ENCODE measurements at places on chromosomes 2 and 18.

- DNase-seq: no peak
These were observed 50.2 kb downstream of the SKA1 start for GRCh38 chr18:50424877-50425690.

DNA sequence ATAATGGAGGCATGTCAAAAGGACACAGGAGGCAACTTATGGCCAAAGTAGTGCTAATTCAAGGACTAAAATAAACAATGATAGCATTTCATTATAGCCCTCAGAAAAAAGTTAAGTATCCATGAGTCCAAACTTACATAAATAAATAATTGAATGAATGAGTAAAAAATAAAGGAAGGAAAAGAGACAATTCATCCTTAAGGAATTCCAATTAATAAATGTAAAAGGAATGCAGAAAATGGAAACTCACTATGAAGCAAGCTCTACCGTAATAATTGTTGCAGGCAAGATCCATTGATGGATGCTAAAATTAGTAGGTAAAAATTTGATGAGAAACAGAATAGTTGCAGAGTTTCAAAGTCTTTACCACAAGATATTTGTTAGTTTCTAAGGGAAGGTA lies 88.2 kb upstream of the RAPGEF4 start:
- no peak for DNase-seq

DNA sequence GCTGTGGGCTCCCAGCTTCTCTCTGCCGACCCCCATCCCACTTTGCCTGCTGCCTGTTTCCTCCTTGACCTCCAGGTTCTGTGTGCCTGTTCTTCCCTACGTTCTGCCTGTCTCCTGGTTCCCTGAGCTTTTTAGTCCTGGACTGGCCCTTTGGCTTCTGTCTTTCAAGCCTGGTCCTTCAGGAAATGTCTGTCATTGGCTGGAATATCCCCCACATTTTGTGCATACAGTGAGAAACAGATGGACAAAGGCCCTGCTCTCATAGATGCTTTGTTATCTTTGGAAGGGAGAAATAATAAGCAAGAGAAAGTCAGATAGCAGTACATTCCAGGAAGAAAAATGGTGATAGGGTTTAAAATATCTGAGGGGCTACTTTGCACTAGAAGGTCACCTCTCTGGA lies 5.7 kb downstream of the MGAT5 start:
- no peak for DNase-seq

DNA sequence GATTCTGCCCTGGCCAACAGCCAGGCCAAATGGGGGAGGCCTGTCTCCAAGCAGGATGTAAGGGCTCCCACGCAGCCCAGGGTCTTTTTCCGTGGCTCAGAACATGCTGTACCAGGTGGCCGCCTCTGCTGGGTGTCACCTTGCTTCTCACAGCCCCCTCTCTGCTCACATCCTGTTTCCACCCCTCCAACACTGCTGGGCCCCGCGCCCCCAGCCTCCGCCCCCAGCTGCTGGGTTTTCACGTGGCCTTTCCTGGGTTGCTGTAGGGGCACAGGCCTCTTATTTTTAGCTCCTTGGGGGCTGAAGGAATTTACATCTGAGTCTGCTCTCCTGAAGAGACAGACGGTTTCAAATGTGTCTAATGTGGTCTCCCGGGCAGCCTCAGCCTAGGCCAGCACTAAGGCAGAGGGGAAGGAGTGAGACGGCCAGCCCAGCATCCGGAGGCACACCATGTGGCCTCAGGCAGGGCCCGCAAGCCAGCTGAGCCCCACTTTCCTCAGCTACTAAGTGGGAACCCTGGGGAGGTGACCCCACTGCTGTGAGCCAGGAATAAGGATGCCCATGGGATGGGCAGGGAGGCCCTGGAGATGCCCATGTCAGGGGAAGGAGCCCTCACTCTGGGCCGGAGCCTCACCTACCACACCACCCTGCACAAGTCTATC lies 18.7 kb upstream of the DUSP2 start:
- no peak for DNase-seq

DNA sequence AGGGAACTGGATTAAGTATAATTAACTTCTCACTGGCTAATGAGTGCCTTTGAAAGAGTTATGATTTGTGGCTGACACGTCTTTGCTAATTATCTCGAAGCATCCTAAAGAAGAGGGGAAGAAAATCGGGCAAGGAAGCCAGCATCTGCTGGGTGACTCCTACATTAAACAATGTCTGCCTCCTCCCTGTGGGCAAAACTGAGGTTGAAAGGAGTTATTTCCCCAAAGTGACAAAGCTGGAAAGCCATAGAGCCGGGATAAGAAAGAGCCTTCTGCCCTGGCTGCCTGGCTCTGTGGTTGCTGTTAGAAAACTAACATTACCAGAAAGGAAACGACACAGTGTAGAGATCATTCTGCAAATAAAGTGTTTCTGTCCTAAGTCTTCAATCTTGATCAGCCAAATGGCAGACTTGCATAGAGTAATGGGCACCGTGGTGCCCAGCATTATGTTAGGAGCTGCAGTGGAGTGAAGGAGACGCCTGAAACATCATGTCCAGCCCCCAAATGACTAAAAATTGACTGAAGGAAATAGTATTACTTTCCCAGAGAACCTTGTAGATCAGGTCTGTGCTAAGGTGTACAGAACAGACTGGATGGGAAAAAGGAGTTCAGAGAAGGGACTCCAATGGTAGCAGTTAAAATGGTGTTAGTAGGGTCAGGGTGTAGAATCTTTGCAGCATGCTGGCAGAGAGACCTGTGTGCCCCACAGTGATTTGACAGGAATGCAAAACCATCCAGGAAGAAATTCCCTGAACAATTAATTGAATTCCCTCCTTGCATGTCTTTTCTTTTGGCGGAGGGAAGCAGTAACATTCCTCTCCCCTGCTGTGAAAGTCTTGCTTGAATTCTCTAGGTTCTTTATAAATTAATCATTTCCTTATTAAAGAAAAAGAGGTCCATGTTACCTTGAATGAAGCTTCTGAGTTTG lies 44.4 kb downstream of the ALPK2 start:
- DNase-seq: peak; percentile 90

GRCh38 chr18:25164211-25164847 lies 187.6 kb downstream of the ZNF521 start:
- no peak for DNase-seq

GRCh38 chr18:49161627-49162026 lies 210.9 kb upstream of the SMAD7 start:
- DNase-seq: no peak

DNA sequence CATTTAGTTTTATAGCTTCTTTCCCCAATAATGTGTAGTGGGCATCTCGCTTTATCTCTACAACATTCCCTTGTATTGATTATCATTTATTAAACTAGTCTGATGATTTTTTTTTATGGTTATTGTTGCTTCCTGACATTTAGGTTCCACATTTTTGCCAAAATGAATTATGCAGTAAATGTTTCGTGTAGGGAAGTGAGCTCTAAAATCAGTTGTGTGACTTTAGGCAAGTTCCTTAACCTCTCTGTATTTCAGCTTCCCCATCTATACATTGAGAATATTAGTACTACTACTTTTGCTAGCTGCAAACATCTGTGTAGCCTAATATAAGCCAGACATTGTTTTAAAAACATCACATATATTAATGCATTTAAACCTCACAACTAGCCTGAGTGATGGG lies 22.9 kb downstream of the SOCS6 start:
- no peak for DNase-seq

DNA sequence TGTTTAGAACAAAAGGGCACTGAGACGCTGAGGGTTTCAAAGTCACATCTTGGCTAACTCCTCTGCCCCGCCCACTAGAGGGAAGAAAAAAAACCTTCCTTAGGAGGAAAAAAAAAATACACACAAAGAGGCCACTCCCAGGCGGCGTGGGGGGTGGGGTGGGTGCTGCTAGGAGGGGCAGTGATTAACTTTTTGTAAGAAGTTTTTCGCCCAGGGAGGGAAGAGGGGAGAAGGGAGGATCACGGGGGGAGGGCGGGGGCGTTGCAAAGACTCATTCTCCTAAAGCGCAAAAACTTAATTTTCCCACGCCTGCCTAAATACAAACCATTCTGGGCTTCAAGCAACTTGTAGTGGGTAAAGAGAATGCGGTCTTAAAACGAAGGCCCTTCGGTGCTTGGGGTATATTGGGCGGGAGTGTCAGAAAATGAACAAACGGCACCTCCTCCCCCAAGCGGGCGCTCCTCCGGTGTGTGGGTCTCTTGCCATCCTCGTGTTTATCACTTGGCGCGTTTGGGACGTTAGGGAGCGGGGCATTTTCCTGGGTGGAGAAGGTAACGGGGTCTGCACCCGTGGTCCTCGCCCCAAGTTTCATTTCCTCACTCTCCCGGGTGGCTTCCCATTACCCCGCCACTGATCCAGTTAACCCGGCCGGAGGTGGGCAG lies 1.7 kb downstream of the CXCR4 start:
- peak; percentile 8 for DNase-seq

All from ACHN (cell line).